Kidney epithelial cell (primary cell): ENCODE measurements at places on chromosomes 12 and 14.

GRCh38 chr12:1204581-1205121, 213.6 kb downstream of the ERC1 start:
- no peak for DNase-seq

DNA sequence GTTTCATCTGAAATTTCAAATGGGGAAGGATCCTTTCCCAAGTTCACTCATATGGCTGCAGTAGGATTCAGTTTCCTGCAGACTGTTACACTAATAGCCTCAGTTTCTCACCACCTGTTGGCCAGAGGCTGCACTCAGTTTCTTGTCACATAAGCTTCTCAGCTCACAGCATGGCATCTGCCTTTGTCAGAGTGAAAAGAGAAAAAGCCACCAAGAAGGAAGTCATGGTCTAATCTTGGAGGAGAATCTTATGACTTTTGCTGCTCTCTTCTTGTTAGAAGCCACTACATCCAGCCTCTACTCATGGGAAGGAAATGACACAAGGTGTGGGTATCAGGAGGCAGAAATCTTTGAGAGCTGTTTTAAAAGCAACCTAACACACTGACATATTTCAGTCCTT, 39.4 kb upstream of the BTG1 start:
- DNase-seq = no peak

DNA sequence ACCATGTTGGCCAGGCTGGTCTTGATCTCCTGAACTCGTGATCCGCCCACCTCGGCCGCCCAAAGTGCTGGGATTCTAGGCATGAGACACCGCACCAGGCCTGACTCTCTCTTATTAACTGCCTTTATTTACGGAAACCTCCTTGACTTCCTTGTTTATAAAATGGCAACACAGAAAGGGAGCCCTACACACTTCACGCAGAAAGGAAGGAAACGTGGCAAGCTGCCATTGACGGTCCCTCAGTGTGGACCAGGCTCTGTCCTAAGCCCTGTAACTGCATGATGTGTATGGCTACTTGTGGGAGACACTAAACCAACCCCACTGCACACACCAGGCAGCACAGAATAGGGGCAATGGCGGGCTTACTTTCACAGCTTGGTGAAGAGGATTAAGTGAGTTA, 11.7 kb downstream of the CINP start:
- DNase-seq = no peak

GRCh38 chr12:112907415-112908157, 824 bp downstream of the OAS1 start:
- no peak for DNase-seq

- no peak for DNase-seq
Observed at GRCh38 chr12:93199831-93200236, 177.9 kb upstream of the NUDT4 start.

GRCh38 chr14:33634631-33635030, 316.2 kb downstream of the EGLN3 start:
- no peak for DNase-seq

GRCh38 chr12:69514111-69514510, 43.9 kb downstream of the FRS2 start:
- DNase-seq = no peak

GRCh38 chr12:98469109-98469508, 46.3 kb upstream of the TMPO start:
- no peak for DNase-seq

- peak; percentile 84 for DNase-seq
Observed at GRCh38 chr12:106288494-106289195, 13.9 kb upstream of the TCP11L2 start.

- DNase-seq = no peak
Observed at GRCh38 chr12:132367071-132367851, 37.9 kb upstream of the GALNT9 start.

DNA sequence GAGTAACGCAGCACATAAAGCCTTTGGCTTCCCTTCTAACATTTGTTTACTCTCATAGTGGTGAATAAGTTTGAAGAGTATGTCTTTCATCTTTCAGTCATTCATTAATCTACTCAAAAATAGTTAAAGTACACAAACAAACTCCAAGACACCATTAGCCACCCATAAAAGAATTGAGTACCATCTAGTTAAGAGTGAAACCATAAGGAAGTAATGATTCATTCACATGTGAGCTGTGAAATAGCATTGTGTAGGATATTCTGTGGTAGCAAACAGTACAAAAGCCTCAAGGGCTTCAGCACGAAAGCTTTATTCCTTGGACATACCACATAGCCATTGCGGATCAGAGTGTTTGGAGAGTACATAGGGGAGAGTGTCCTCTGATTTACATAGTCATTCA, 13.9 kb downstream of the SYT1 start:
- DNase-seq = no peak

- no peak for DNase-seq
Observed at GRCh38 chr12:112179916-112180315, 54.6 kb downstream of the TRAFD1 start.

GRCh38 chr12:61267474-61267873, 992.7 kb upstream of the USP15 start:
- no peak for DNase-seq

- DNase-seq = no peak
Observed at GRCh38 chr12:1994429-1995143, 9.7 kb downstream of the DCP1B start.

- DNase-seq = no peak
Observed at GRCh38 chr14:99117671-99118045, 154.3 kb downstream of the BCL11B start.

- DNase-seq = no peak
Observed at GRCh38 chr12:120249266-120249874, 16.2 kb downstream of the PXN start.

- no peak for DNase-seq
Observed at GRCh38 chr12:53338916-53339315, 2.8 kb upstream of the SP7 start.

GRCh38 chr14:89331398-89331797, 85.6 kb downstream of the FOXN3 start:
- no peak for DNase-seq

GRCh38 chr14:67738740-67739504, 37.2 kb downstream of the RDH12 start:
- DNase-seq = peak; percentile 59

DNA sequence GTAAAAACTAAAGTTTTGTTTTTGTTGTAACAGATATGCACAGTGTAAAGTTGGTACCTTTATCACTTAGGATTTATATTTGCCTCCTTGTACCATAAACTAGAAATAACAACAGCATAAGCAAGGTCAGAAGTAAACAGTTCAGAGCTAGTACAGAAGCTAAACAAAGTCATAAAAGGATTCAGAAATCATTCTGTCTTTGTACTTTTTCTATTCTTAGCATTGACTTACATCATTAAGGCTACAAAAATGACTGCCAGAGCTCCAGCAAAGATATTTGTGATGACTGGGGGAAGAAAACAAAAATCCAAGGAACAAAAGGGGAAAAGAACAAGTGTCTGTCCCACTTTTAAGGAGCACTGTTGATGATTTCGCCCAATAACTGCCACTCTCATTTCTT, 347.2 kb downstream of the CCDC91 start:
- DNase-seq = no peak

GRCh38 chr12:21774358-21775132, at the start of gene KCNJ8:
TSS of gene KCNJ8 (minus strand) at chr12:21774706. CDS start at chr12:21773616, 1,090 bp downstream.
- peak; percentile 5 for DNase-seq

DNA sequence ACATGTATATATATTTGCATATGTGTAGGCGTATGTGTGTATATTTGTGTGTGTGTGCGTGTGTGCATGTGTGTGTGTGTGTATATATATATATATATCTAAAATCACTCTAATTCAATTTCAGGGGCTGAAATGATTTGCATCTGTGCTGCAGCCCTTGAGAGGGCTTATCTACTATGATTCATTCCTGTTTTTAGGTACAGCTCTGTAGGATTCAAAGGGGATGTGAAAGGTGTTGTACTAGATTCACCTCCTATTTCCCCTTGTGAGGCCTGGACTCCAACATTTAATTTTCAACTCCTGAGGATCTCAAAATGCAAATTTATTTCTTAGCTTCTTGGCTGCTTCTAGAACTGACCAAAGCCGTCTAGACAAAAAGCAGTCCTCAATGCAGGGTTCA, 11.1 kb downstream of the ERP27 start:
- DNase-seq = no peak

DNA sequence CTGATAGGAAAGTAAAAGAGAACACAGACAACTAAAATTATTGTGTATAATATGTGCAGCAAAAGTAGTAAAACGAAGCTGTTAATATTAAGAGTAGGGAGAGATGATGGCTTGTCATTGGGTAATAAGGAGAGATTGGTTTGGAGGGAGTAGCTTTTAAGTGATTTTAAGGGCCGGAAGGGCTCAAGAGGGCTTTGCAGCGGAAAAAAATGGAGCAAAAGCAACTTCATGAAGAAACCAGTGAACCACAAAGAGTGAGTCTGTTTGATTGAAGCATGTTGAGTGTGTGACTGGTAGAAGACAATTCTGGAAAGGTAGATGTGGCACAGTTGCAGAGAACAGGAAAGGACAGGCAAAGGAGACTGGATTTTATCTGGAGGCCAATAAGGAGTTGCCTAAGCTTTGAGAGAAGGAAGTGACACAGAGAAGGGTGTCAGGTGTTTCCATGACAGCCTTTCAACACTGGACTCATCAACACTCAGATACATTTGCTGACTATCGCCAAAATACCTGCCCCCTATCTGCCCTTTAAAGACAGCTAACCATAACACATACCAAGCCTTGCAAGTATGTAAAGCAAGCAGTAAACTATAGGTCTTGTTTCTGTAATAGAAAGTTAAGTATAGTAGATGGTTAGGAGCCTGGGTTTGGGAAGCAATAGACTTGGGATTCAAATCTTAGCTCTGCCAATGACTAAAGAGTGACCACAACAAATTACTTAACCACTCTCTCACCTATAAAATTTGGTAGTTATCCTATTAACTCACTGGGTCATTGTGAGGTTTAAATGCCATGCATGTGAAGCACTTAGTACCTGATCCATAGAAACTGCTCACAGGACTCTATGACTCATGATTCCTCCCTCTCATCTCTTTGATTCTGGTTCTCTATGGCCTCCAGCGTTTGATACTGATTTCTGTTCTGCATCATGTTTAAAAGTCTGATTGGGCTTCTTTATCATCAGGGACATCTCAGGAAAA, 117.3 kb upstream of the LMNTD1 start:
- peak; percentile 42 for DNase-seq

GRCh38 chr12:16187660-16188059, 89.8 kb downstream of the SLC15A5 start:
- no peak for DNase-seq

- DNase-seq = no peak
Observed at GRCh38 chr14:87066221-87066817, 926.7 kb downstream of the GALC start.

DNA sequence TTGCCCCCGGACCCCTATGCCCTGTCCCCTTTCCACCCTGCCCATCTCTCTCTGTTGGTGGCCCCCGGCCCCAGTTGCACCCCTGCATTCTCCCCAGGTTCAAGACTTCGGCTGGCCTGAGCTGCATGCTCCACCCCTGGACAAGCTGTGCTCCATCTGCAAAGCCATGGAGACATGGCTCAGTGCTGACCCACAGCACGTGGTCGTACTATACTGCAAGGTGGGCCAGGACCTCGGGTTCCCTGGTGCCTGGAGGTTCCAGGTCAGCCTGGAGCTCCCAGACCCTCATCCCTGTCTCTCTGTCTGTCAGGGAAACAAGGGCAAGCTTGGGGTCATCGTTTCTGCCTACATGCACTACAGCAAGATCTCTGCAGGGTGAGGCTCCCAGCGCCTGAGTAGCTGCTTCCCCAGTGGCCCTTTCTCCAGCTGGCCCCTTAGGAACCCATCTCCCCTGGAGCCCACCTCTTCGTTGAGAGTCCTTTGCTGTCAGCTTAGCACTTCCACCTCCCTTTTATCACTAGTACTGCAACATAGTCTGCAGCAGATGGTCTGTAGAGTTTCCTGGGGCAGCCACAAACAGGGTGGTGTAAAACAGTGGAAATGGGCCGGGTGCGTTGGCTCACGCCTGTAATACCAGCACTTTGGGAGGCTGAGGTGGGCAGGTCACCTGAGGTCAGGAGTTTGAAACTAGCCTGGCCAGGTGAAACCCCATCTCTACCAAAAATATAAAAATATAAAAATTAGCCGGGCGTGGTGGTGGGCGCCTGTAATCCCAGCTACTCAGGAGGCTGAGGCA, 5.8 kb downstream of the TNS2 start:
- DNase-seq = no peak

DNA sequence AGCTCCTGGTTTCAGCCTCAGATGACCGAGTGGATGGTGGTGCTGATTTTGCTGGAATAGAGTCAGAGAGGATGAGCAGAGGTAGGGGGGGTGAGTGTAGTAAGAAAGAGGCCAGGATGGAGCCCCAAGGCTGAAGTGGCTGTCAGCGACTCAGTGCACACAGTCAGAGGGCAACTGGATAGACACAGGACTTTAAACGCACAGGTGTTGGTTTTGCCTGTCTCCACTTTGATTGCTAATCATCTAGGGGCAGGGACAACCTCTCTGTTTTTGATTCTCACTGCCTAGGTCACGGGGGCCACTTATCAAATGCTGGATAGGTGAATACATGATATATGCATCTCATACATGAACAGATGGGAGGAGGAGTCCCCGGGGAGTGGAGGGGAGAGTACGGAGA, 99.5 kb downstream of the EGLN3 start:
- DNase-seq = no peak

GRCh38 chr14:24130717-24131548, 474 bp downstream of the FITM1 start:
- no peak for DNase-seq

DNA sequence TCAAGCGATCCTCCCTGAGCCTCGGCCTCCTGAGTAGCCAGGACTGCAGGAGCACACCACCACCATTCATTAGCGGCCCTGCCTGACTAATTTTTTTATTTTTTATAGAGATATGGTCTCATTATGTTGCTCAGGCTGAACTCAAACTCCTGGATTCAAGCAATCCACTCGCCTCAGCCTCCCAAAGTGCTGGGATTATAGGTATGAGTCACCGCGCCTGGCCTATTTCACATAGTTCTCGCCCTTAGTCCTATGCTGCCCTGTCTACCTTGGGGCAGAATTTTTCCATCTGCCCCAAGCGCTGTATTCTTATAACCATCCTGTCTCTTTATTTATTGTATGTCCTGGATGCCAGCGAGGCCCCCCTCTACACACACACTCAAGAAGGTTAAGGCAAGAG, 50.9 kb upstream of the BCL2L14 start:
- no peak for DNase-seq

DNA sequence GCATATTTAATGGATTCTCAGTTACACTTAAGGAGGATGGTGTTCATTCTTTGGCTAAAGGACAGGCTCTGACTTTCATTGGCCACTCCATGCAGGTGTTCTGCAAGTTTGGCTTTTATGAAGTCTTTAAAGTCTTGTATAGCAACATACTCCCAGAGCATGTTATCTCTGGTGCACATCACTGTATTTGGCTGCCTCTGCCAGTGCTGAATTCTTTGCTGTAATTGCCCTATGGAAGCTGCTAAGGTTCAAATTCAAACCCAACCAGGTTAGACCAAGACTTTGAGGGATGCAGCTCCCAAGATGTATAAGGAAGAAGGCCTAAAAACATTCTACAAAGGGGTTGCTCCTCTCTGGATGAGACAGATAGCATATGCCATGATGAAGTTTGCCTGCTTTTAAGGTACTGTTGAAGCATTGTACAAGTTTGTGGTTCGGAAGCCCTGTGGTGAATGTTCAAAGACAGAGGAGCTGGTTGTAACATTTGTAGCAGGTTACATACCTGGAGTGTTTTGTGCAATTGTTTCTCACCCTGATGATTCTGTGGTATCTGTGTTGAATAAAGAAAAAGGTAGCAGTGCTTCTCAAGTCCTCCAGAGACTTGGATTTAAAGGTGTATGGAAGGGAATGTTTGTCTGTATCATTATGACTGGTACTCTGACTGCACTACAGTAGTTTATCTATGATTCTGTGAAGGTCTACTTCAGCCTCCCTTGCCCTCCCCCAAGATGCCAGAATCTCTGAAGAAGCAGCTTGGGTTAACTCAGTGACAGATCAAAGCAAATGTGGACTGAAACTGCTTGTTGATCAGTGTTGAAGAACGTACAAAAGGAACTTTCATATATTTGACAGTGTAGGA, 19.4 kb downstream of the TMEM116 start:
- DNase-seq = no peak
